MG63 (cell line): ENCODE measurements at places on chromosomes 7 and 10. TPM values are rescaled to one million over a fixed set of nuclear protein-coding genes. Genes with fewer than 3 reads are reported as not detected.

DNA sequence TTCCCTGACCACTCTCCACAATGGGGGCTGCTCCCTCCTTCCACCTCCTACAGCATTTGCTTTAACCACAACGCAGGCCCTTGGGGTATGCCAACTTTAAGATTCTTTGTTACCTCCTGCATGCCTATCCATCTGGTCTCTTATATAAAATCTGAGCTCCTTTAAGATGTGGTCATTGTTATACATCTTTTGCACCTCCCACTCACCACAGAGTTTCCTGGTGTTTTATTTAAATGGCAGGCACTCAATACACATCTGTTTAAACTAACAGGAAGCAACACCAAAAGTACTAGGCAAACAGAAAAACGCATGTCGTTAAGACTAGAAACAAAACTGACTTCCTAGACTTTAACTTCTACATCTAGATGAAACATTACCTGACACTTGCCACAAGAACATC is 36.3 kb downstream of the SLC25A13 start:
- no peak for DNase-seq

GRCh38 chr10:52347327-52347667 is 33.2 kb downstream of the DKK1 start:
- no peak for DNase-seq

The HOXA6 gene
- 0.82 and 5.1 TPM in 2 replicates for total RNA-seq

- no peak for DNase-seq
Measured at GRCh38 chr7:137904833-137905232, 58.1 kb upstream of the DGKI start.

GRCh38 chr10:62772186-62772974 is 32.1 kb upstream of the ADO start:
- no peak for DNase-seq

- DNase-seq: no peak
Measured at GRCh38 chr7:130149281-130150139, 55.7 kb downstream of the TMEM209 start.

- DNase-seq: no peak
Measured at GRCh38 chr7:3494947-3495346, 193.9 kb downstream of the SDK1 start.

The ALOX5 gene
- total RNA-seq: not detected in 2 replicates

The LEP gene
- total RNA-seq: not detected in 2 replicates

The KIF11 gene
- total RNA-seq: 19.5 and 26.3 TPM in 2 replicates

DNA sequence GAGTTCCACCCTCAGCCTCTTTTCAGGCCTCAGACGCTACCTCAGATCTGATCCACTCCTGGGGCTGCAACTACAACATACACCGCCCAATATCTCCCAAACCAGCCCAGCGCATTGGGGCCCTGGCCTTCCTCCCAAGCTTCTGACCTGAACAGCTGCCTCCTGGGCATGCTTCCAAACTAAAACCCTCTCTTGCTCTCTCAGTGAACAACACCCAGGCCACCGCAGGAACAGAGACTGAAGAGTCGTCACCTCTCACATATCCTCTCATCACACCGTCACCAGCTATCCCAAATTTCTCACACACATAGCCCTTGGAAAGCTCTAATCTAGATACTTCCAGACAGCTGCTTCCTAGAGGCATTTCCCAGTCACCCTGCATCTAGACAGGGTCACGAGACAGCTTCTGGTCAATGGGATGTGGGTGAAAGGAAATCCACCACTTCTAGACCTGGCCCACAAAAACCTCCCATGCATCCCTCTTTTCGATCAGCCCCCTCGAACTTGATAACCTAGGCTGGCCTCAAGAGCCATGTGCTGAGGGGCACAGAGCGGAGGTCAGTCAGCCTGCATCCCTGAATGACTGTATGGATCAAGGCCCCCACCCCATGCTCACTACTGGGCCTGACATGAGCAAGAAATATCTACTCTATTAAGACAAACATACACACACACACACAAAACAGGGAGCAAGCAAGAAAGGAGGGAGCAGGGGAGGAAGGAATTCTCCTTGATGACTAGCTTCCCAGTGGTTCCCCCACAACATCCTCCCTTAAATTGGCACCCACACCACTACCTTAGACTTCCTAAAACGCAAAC is 1.8 kb downstream of the PARP12 start:
- peak; percentile 43 for DNase-seq

The CYP2C9 gene
- total RNA-seq: not detected in 2 replicates

DNA sequence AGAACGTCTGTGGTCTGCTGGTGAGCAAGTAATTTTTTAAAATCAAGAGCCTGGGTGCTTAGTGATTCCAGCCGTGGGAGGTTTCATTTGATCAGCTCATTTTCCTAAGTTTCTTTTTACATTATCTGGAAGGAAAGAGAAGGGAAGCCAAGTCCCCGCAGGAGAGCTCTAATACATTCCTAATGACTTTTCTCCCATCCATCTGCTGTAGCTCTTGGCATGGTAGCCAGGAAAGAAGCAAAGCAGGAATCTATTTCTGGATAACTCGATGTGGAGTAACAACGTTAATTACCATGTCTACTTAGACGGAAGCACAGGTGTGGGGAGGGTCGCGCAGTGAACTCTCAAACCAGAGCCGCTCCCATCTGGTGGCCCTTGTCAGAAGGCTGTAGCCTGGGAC is 121.9 kb downstream of the PAXIP1 start:
- DNase-seq: no peak

DNA sequence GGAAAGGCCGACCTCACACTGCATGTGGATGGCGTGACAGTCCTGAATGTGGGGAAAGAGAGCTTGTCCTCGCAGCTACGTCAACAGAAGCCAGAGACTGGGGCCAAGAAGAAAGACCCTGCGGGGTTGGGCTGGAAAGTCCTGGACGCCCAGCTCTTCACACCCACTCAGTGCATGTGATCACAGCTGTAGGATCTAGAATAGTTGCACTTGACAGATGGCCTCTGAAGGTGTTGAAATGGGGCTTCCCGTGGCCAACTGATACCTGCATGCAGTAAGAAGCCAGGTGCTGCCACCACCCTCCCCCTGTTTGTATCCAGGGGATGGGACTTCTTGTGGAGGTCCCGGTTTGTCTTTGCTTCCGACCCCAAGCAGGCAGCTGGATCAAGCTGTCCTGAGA is 34.1 kb upstream of the OCM2 start:
- DNase-seq: no peak

The GBF1 gene
- 9.5 and 15.8 TPM in 2 replicates for total RNA-seq

DNA sequence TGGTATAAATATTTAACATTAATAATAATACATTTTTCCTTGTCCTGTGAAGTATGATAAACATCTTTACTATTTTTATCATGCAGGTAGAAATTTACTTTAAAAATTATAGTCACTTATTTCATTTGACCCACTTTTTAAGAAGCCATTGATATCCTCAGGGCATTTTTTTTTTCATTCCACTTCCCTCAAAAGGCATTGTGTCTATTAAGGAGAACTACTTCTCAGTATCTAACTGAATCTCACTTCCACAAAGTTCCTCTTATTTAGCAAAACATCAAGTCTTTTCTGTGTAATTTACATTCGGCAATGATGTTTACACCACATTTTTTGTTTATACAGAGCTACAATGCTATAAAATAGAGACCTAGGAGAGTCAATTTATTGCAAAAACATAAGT is 388.2 kb upstream of the AKR1E2 start:
- DNase-seq: no peak

The DYNC1I1 gene
- 2.2 and 2.3 TPM in 2 replicates for total RNA-seq

DNA sequence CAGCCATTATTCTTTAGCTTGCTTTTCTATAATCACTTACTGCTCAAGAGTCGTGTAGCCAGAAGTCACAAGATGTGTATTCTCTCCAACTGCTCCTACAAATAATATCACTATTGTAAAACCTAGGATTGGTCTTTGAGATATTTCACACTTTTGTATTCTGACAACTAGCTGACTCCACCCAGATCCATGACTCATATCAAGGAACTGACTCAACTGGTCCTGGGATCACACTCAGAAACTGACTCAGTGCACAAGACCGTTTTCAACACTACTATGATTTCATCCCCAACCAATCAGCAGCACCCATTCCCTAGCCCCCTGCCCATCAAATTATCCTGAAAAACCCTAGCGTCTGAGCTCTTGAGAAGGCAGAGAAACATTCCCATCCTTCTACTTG is 56.5 kb upstream of the ORC5 start:
- peak; percentile 9 for DNase-seq

DNA sequence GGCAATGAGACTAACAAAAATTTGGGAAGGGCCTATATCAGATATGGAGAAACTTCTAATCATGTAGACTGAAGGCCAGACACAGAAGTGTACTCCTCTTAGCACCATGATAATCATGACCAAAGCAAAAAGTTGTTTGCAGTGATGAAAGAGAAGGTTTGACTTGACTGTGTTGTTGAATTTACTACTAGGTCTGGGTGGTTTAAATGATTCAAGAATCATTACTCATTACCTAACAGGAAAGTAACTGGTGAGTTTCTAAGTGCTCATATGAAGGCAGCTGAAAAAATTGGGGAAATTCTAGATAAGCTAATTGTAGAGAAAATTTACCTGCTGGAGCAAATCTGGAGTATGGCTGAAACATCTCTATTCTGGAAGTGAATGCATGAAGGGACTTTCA is 451.5 kb upstream of the SORCS1 start:
- DNase-seq: no peak

GRCh38 chr7:26328498-26329390 is 37.1 kb downstream of the SNX10 start:
- no peak for DNase-seq

The TMEM225B gene
- not detected in 2 replicates for total RNA-seq

DNA sequence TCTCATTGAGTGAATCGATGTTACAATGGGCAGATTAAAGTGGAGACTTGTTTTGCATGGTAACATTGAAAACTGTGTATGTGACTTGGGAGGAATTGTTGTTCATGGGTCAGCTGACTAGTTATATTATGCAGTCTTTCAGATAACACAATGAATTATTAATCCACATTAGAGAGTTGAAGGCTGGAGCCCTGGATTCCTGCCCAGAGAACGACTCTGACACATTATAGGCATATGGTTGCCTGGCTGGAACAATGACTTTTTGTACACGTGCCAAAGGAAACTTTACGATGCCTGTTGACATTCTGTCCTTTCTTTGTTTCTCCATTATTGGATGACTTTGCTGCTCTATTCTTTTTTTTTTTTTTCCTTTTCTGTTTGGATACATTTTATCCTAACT is 52.3 kb upstream of the TMEM229A start:
- DNase-seq: peak; percentile 63

DNA sequence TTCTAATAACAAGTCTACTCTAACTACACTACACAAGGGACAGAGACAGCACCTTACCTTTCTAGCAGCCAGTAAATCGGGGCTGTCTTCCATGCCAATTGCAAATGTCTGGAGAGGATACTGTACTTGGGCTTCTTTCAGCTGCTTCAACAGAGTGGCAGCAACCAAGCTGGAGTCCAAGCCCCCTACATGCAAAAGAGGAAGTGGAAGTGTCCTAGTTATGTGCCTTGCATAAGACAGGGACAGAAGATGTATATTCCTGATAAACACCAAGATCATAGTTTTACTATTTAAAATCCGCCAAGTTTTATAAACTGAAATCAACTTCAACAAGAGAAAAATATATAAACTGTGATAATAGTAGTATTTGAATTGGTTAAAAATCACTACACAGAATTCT is 14.0 kb downstream of the ASNS start:
- DNase-seq: no peak

GRCh38 chr7:80185571-80185970 is 50.9 kb downstream of the GNAI1 start:
- no peak for DNase-seq

The SAMD9 gene
- total RNA-seq: 3.8 and 14.6 TPM in 2 replicates

The SPDYE2 gene
- not detected in 2 replicates for total RNA-seq

- no peak for DNase-seq
Measured at GRCh38 chr7:2936301-2936700, 92.2 kb upstream of the GNA12 start.

DNA sequence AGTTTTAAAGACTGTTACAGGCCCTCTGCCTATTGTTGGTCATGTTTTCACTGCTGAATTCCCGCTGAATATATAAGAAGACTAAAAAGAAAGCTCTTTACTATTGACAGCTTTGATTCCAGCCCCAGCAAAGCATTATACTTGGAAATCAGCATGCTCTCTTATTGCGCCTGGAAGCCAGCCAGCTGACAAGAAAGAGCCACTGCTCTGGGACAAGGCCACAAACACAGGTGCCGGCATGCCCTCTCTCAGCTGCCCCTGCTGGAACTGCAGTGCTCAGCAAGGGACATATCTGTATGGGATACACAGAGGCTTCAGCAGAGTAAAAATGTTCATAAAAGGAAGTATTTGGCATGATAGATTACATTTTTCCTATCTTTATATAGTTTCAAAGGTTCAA is 523.9 kb downstream of the ADRA2A start:
- DNase-seq: no peak

The OR6V1 gene
- total RNA-seq: not detected in 2 replicates

DNA sequence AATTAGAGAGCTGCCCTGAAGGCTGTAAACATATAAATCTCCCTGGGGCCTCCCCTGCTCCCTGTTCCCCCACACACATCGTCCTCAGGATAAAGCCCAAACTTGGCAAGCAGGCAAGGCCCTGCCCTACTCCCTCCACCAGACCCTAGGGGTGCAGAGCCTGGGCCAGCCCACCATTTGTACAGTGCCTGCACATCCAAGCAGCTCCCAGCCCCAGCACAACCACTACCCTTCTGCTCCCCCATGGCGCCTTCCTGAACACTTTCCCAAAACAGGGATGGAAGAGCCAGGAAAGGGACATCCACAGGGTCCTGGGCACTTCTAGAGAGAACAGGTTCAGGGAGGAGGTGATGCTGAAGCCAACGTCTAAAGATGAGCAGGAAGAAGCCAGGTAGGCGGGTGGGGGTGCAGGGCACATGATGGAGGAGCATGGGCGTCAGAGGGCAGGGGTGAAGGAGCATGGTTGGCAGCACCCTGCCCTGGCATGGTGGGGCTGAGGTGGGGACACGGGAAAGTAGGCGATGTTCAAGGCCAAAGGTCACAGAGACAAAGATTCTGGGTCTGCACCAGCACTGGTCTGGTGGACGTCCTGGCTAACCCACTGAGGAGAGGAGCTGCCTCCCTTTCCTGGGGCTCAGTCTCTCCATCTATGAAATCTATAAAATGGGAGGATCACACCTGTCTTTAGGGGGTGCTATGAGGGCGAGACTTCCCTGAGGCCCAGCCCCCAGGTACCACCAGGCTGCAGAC is 140.6 kb downstream of the ARHGAP22 start:
- DNase-seq: no peak

DNA sequence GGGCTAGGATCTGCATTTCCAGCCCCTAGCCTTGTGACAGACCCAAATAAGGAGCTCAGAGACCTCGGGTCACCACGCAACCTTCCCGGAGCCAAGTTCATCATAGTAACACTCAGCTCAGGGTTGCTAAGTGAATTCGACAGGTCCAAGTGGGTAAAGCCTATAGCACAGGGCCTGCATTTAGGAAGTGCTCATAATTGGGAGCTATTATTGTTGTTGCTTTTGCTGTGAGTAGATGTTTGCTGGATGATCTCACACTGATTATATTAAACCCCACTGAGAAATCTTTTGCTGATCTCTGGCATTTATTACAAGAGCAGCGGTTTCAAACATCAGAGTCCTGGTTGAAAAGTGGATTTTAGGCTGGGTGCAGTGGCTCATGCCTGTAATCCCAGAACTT is 20.3 kb upstream of the SAR1A start:
- DNase-seq: no peak
